Tibial nerve (tissue), 4 donors: ENCODE measurements at places on chromosomes 12 and 14.

DNA sequence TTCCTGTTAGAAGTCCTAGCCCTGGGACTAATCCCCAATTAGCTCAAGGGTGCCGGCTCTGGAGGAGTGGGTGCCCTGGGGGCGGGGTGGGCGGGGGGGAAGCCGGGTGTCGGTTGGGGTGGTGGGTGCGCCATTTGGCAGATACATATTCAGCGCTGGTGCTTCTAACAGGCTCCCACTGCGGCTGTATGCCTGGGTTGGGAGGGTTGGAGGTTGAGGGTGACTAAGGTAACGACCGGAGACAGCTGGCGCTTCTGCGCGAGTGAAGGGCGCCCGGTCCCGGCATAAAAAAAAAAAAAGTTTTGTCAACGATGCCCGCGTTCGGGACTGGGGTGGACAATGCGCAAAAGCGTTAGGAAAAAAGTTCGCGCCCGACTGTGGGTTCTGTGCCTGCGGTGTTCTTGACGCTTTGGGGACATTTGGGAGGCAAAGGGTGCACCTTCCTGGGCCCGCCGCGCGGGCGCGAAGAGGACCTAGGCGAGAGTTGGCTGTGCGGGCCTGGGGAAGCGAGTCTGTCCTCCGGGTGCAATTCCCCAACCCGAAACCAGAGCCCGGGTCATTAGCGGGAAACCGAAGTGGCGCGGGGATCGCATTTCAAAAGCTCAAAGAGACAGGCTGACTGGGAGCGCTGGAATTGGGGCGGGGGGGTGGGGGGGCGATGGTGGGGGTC is 19.2 kb downstream of the TBX3 start:
- DNase-seq, result no peak

GRCh38 chr12:77559400-77560074 is 271.2 kb upstream of the NAV3 start:
- no peak for DNase-seq

- no peak for DNase-seq
Observed at GRCh38 chr12:54163147-54163546, 25.6 kb downstream of the SMUG1 start.

DNA sequence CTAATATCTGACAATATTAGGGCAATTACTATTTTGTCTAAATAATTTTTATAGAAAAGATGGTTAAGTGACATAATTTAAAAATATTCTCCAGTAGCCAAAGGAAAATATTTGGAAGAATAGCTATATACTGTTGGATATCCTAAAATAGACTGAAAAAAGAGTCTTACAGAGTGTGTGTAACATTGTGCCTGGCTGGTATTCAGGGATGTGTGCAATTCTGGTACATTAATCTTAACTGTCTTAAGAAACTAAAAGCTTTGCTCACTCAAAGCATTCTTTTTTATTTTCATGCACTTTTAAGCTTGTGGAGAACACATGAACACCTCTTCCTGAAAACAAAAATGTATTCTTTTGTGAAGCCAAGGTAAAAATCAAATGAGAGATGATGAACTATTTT is 10.1 kb upstream of the NR2C1 start:
- no peak for DNase-seq

DNA sequence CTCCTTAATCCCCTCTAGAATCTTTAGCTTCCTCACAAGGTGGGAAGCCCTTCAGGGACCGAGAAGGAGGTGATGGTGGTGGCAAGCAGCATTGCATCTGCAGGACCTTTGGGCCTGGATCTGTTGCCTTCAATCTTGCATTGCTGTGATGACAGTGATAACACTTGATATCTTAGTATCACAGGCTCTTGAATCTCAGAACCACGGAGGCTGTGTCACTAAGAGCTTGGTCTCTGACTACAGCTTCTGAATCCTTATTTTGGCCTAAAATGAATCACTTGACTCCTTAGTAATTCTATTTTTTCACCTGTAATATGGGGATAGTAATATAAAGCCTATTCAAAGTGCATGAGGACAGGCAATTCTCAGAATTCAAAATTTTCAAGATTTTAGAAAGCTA is 8.9 kb upstream of the AMN1 start:
- no peak for DNase-seq

- no peak for DNase-seq
Observed at GRCh38 chr12:40002178-40003169, 103.4 kb downstream of the SLC2A13 start.

- DNase-seq, result no peak
Observed at GRCh38 chr14:61154641-61155040, 126.5 kb downstream of the TMEM30B start.

GRCh38 chr12:7009512-7009911 is 8.8 kb downstream of the LPCAT3 start:
- no peak for DNase-seq

GRCh38 chr14:102891556-102891955 is 30.9 kb upstream of the AMN start:
- DNase-seq, result no peak

GRCh38 chr12:18363321-18363720 is 102.0 kb downstream of the PIK3C2G start:
- DNase-seq, result no peak

- DNase-seq, result no peak
Observed at GRCh38 chr12:120783197-120783596, 57.6 kb downstream of the ACADS start.

DNA sequence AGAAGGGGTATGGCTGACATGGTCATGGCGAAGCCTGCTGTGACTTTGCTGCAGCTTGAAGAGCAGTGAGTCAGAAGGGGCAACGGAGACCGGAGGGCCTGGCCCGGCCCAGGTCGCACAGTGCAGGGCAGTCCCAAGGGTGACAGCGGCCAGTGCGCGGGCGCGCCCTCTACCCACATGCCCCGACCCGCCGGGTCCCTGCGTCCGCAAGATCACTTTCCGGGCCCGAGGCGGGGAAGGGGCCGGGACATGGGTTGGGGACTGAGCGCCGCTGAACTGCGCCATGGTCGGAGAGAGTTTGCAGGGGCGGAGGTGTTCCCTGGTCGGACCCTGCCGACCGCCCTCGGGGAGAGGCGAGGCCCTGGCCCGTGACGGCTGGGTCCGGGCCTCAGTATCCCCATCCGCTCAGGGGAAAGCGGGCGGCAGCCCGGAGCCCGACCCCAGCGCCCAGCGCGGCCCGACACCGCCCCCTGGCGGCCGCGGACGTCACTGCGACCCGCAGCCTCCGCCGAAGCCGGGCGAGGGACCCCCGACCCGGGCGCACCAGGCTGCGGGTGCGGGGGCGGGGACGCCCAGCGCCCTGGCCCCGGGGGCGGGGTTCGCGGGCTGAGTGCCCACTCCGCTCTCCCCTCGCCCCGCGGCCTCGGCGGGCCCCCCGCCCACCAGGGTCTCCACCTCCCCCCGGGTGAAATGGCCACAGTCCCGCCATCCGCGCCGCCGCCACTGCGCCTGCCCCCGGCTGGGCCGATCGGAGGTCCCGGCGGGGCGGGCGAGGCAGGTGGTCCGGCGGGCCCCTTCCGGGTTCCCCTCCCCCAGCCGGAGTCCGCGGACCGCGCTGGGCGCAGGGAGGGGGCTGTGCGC is 7.2 kb upstream of the ANKRD9 start:
- no peak for DNase-seq

DNA sequence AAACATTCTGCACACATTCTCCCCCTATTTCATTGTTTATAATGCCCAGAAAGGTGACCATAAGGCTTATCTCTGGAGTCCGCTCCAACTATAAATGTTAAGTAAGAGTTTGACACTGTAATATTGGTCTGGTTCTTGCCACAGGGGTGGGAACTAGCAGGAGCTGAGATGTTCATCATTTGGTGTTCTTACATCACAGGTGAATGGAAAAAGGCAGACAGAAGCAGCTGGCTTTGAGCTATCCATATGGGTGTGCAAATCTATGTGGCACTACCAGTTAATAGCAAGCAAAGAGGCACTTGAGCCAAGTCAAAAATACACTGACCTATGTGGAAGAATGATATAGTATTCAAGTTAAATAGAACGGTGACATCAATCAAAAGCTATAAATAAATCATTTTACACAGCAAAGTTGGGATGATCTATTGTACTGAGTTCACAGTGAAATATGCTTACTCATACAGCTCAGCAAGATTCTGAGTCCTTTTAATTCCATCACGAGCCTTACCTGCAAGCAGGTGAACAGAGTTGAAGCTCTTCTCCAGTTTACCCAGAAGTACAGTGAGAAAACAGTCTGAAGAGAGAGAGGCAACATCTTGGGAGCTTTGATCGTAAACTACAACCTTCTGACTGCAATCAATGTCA is 43.2 kb downstream of the DUSP16 start:
- no peak for DNase-seq

DNA sequence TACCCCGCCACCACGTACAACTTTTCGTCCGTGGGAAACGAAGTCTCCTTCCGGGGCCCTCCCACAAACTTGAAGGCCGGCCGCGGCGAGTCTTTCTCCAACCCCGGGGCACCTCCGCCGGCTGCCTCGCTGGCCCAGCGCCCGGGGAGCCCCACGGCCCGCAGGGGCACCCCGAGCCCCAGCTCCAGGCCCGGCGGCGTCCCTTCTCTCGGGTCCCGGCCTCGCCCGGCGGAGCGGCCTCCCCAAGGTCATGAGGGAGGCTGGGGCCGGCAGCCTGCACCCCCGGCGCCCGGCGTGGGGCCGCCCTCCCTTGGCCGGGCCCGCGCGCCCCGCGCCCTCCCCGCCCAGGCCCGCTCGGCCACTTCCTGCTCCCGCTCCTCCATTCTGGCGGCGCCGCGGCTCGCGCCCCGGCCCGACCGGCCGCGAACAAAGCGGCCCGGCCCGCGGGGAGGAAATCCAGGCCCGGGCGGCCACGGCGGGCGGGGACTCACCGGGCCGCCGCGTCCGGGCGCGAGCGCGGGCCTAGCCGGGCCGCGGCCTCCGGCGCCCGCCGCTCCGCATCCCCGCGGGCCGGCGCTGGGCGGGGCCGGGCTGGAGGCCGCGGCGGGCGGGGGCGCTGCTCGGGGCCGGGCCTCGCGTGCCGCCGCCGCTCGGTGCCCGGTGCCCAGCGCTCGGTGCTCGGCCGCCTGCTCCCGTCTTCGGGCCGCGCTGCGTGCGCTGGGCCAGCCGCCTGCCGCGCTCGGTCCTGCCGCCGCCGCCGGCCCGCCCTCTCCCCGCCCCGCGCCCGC is at the start of gene AKT1:
Gene AKT1, minus strand, starts transcription at position 756 of the 788 bp plus-strand sequence. CDS start 3,105 bp downstream, outside the sequence.
- no peak for DNase-seq

DNA sequence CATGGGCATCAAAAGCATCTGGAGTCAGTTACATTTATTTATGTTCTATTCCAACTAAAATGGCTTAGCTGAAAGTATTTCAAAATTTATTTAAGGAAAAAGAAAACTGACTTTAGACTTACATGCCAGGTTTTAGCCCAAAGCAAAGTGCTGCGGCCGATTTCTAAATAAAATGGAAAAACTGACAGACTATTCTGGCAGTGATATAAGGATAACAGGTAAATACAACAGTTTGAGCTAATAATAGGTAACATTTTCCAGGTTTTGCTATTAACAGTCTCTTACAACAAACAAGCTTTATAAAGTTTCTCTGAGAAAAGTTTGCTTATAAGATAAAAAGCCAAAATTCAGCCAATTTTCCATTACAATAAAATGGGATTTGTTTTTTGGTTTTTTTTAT is 937.2 kb upstream of the FLRT2 start:
- DNase-seq, result no peak

GRCh38 chr12:42361909-42362646 is 36.1 kb downstream of the PPHLN1 start:
- DNase-seq, result no peak

DNA sequence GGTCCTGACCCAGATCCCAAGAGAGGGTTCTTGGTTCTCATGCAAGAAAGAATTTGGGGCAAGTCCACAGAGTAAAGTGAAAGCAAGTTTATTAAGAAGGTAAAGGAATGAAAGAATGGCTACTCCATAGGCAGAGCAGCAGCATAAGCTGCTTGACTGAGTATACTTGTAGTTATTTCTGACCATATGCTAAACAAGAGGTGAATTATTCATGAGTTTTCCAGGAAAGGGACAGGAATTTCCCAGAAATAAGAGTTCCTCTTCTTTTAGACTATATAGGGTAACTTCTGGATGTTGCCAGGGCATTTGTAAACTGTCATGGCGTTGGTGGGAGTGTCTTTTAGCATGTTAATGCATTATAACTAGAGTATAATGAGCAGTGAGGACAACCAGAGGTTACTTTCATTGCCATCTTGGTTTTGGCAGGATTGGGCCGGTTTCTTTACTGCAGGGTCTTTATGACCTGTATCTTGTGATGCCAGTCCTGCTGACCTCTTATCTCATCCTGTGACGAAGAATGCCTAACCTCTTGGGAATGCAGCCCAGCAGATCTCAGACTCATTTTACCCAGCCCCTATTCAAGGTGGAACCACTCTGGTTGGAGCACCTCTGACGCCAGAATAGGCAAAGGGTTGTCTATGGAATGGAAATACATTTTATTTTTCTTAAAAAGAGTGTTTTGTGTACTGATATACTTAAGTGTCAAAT is 113.8 kb downstream of the OTOGL start:
- no peak for DNase-seq

DNA sequence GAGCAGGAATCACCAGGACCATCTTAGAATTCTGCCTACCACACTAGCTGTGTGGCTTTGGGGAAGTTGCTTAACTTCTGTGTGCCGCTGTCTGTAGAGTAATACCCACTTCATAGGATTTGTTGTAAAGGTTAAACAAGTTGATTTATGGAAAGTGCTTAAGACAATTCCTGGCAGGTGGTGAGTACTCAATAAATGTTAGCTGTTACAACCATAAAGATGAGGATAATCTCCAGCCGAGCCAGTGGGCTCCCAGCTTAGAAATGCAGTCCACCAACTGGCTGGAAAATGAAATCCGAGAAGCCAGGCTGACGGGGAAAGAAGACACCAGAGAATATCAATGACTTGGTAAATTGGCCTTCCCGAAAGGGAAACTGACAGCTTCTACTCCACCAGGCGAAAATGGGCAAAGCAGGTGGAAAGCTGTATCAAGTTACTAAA is 173.5 kb downstream of the CHST11 start:
- no peak for DNase-seq

DNA sequence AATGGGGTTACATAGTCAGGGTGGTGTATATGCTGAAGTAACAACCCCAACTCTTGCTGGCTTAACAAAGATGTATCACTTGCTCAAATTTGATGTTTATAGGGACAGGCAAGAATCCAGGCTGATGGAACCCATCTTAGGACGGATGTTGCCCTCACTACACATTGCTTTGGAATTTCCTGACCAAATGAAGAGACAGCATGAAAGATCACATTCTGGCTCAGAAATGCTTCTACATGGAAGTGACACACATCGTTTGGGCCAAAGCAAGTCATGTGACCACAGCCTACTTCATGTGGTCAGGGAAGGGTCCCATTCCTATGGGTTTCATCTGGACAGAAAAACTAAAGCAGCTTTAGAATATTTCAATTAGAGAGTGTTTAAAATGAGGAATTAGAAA is 345.8 kb downstream of the TMEM132D start:
- no peak for DNase-seq

- no peak for DNase-seq
Observed at GRCh38 chr12:24025153-24025798, 75.8 kb upstream of the SOX5 start.
